ENCODE measurements at places on chromosomes 16 and 17. TPM values are rescaled to one million over a fixed set of nuclear protein-coding genes. Genes with fewer than 3 reads are reported as not detected.

GRCh38 chr17:1464186-1464585, 8.2 kb upstream of the CRK start:
- no peak for DNase-seq

DNA sequence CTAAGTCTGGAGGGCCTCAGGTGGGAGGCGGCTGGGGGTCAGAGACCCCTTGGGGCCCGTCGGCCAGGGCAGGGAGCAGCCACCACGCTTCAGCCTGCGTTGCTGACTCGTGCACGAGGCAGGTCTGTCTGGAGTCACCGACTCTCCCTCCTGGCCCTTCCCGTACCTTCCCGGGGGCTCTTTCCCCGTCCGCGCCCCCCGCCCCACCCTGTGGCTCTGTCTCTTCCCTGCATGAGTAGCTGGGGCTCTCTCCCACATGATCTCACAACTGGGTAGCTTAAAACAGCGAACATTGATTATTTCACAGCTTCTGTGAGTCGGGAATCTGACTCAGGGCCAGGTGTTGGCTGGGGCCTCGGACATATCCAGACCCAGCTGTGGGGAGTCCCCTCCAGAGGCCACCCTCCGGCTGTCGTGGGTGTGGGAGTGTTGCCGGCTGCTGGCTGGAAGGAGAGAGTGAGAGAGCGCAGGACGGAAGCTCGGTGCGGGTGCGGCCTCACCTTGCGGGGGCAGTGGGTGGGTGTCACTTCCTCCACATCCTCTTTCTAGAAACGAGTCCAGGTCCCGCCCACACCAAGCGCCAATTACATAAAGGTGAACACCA, 17.3 kb downstream of the BAHCC1 start:
- DNase-seq = no peak

GRCh38 chr16:85162478-85163277, 50.4 kb upstream of the CIBAR2 start:
- peak; percentile 65 for DNase-seq

GRCh38 chr17:66526827-66527226, 224.4 kb downstream of the PRKCA start:
- no peak for DNase-seq

DNA sequence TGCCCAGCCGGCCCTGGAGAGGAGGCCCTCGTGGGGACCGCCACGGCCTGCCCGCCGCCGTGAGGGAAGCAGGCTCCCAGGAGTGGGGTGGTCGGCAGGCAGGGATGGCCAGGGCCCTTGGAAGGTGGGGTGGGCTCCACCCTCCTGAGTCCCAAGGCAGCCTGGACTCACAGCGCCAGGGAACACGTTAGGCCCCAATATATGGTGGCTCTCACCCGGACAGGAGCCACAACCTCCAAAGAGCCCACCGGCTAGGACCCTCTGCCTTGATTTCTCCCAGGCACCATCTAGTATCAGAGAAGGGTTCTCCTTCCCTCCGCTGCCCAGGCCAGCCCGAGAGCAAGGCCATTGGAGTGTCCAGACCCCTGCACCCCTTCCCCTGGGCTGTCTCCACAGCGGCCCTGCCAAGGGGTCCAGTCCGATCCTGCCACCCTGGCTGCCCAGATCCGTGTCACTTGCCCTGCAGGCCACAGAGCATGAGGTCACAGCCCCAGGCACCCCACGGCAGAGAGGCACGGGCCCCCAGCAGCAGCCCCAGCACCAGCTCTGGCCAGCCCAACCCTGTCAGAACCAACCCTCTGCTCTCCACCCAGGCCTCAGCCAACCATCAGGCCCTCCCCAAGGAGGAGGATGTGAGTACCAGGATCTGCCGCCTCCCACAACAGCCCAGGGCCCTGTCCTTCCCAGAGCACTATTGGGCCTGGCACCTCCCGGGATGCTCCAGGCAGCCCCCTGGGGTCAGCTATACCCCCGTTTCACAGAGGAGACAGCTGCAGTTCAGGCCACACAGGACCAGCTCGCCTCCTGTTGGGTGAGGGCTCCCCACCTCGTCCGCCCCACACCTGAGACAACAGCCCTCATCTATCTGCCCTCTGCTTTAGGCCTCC, 1.1 kb upstream of the AXIN1 start:
- DNase-seq = no peak

DNA sequence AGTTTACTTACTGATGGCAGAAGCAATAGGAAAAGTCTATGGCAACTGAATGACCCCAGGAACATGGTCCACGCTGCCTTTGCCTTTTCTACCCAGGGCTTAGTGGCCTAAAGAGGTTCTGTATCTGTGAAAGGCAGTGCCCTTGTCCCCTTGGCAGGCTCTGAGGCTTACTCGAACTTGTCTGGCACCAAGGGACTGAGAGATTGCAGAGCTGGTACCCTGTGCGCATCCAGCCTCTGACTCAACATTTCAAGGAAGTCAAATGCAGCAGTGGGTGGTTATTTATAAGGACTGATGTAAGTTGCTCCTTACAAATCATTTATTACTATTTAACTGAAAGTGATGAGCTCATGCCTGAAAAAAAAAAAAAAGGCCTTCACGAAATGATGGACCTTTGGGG, 299.9 kb upstream of the MYOCD start:
- peak; percentile 16 for DNase-seq

- no peak for DNase-seq
Measured at GRCh38 chr17:15952048-15952532, 7.2 kb downstream of the ADORA2B start.

DNA sequence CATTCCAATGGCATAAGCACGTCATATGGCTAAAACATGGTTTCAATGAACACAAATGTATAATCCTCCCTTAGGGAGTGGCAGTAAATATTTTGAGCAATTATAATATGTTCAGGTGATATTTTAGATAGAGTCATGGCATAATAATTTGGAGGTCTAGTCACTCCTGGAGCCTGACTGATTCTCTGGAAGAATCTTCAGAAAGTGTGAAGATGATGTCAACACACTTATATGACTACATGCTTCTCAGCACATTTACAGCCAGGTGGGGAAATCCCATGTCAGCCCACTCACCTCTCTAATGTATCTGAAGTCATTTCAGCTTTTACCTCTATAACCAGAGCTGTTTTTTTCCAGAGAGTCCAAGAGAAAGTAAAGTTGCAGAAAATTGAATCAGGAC, 474.8 kb downstream of the SHISA9 start:
- no peak for DNase-seq

DNA sequence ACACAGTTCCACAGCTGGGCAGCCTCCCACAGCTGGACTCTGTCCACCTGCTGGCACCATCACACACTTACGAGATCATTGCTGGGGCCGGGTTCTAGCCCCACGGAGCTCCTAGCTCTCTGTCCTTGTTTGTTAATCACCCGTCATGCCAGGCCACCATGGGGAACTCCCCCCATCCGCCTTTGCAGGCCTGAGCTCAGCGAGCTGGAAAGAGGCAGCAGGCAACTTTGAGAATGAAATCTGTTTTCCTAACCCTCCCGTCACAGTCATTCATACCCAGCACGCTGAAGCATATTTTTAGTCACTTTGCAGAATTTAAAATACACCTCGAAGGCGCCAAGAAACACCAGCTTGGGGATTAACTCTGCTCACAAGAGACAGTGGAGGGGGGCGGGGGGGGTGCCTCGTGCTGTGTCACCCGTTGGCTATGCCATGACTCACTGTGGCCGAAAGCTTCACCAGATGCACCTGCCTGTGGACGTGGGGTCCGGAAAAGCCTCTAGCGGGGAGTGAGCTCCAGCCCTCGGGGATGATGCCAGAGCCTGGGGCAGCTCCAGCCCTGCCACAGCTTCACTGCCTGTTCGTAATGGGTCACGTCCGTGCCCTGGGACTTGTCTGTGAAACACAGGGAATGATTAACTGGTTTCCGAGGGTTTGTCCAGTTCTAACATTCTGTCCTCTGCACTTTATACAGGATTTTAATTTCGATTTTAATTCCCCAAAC, 1.4 kb upstream of the SPNS2 start:
- no peak for DNase-seq

DNA sequence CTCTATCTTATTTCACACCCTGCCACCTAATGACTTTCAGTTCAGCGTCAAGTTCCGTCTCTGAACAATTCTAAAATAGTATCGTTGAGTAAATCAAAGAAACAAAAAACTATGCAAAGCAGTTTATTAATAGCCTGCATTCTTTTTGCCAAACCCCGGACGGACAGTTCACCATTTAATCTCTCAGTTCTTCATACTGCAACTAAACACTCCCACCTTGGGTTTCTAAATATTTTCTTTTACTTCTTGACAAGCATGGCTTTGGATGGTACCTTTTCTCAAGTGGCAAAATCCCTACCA, 1.2 kb downstream of the MYH11 start:
- DNase-seq = no peak

DNA sequence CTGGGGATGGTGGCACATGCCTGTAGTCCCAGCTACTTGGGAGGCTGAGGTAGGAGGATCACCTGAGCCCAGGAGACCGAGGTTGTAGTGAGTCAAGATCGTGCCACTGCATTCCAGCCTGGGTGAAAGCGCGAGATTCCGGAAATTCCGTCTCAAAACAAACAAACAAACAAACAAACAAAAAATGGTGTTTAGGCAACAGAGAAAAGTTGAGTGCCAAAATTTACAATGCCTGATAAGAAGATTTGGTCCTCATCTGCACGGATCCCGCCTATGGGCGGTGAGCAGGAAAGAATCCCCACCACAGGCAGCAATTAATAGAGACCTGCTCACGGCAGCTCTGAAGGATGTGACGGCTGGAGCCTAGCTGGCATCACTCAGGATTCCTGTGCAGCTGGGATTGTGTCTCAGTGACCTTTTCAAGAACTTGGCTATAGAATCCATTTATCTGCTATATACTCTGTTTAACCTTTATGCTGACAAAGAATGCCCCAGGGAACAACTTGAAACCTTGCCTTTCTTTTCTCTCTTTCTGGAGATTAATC, 14.0 kb upstream of the TEX2 start:
- no peak for DNase-seq

DNA sequence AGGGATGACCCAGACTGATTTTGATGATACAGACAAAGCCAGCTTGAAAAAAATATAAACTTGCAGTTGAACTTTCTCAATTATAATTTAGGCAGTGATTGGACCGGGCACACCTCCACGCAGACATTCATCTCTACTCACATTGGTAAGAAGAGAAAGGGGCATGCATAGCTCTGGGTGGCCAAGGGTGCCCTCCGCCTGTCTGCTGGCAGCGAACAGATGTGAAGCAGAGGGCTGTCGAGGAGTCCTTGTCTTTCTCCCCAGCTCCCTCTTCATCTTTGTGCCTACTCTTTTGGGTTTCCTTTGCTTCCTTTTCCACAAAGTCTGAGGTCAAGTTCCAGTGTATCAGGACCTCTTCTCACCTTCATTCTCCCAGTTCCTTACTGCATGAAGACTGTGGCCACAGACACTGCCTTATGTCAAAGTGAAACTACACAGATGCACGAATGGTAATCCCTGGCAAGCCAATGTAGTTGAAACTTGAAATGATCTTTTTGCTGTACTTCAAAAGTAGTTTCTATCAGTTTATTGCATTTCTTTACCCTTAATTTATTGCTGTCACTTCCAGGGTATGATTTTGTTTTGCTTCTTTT, 343.7 kb upstream of the SOX9 start:
- DNase-seq = no peak

DNA sequence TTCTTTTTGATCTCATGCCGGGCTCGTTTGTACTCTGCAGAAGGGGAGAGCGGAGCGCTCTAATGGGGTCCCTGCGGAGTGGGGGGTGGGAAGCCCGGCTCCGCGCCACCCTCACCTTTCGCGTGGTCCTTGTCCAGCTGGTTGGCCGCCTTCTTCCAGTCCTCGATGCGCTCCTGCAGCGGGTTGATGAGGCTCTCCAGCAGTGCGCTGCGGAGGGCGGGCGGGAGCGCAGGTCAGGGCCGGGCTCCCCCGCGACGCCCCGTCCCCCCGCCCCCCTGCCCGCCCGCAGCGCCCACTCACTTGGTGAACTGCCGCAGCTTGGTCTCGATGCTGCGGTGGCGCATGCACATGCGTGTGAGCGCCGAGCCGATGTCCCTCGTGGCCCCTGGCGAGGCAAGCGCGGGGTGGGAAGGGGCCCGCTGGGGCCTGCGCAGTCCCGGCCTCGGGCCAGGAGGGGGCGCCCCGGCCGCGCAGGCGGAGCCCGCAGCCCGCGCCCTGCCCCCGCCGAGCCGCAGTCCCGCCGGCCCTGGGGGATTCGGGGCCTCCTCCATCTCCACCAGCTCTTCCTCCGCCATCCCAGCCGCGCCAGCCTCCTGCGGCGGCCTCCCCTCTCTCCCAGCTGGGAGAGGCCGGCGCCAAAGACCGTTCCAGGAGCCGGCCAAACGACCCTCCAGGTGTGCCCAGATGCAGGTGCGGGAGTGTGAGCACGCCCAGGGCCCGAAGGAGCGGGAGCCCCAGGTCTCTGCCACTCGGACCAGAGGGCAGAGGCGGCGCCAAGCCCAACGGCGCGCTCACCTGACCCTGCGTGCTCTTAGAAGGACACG, 6.0 kb downstream of the MTSS2 start:
- no peak for DNase-seq

GRCh38 chr16:69581297-69581696, 15.5 kb downstream of the NFAT5 start:
- DNase-seq = no peak

DNA sequence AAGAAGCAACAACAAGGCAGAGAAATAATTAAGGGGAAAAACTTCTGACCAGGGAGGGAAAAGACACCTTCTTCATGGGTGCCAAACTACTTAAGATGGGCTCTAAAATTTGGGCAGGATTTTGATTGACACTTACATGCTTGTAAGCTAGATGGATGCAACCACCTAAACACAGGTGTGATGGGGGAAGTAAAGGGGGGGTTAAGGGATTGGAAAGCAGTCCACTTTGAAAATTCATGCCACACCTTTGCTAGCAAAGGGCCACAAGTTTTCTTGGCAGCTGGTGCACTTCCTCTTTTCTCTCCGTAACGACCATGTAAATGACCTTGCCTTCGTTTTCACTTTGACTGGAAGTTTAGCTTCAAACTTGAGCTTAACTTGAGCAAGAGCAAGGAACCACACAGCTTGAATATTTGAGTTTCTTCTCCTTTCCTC, 14.3 kb upstream of the PRKAR1A start:
- no peak for DNase-seq

GRCh38 chr17:15914400-15915170, 30.3 kb upstream of the ADORA2B start:
- DNase-seq = no peak

GRCh38 chr17:71486261-71486660, 634.6 kb upstream of the SOX9 start:
- no peak for DNase-seq

- no peak for DNase-seq
Measured at GRCh38 chr16:50933262-50933661, 191.4 kb downstream of the CYLD start.

GRCh38 chr17:52681480-52681879, 523.0 kb upstream of the CA10 start:
- DNase-seq = no peak

GRCh38 chr16:75298267-75298666, 46.8 kb upstream of the BCAR1 start:
- DNase-seq = no peak

The CCL5 gene
- polyA plus RNA-seq = not detected

The SOST gene
- polyA plus RNA-seq = not detected

The OMG gene
- polyA plus RNA-seq = 1.8 TPM

The BCO1 gene
- not detected for polyA plus RNA-seq

The KRT40 gene
- polyA plus RNA-seq = not detected

The CNTNAP4 gene
- polyA plus RNA-seq = not detected

The SMPD3 gene
- polyA plus RNA-seq = 0.01 TPM

The DLX4 gene
- not detected for polyA plus RNA-seq

The MT1H gene
- not detected for polyA plus RNA-seq

The SLC16A5 gene
- 3.6 TPM for polyA plus RNA-seq

The KRT12 gene
- polyA plus RNA-seq = not detected

The ZFHX3 gene
- polyA plus RNA-seq = 4.2 TPM

The ITGB3 gene
- 30.9 TPM for polyA plus RNA-seq

The CHST6 gene
- polyA plus RNA-seq = 0.12 TPM

The KRTAP3-2 gene
- not detected for polyA plus RNA-seq

The OTOP3 gene
- polyA plus RNA-seq = not detected

The KRTAP2-2 gene
- not detected for polyA plus RNA-seq

The KCNJ18 gene
- polyA plus RNA-seq = not detected

The CHRNE gene
- polyA plus RNA-seq = 0.19 TPM
